ENCODE measurements at places on chromosomes 3 and 15.
A peak's percentile ranks its signal among the peaks of the same experiment; 100 is the strongest.

- no peak for DNase-seq
Measured at GRCh38 chr3:34178415-34178814, 380.0 kb downstream of the PDCD6IP start.

- no peak for DNase-seq
Measured at GRCh38 chr3:61507946-61508345, 53.4 kb upstream of the PTPRG start.

DNA sequence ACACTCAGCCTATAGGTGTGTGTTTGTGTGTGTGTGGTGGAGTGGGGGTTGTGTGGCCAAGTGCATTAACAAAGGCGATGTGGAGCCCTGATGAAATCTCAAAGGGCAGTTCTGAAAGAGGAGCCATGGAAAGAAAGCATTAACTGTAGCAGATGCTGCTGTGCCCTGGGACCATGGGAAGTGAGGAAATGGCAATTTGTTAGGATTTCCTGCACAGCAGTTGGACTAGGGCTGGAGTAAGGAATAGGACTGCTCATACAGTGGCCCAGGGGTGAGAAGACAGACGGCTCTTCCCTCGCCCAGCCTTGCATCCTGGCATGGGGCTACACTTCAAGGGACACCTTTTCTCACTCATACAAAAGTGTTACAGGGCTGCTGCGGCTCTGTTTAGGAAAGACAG is 12.3 kb upstream of the ZBTB38 start:
- no peak for DNase-seq

- no peak for DNase-seq
Measured at GRCh38 chr15:93570527-93570926, 481.5 kb upstream of the RGMA start.

DNA sequence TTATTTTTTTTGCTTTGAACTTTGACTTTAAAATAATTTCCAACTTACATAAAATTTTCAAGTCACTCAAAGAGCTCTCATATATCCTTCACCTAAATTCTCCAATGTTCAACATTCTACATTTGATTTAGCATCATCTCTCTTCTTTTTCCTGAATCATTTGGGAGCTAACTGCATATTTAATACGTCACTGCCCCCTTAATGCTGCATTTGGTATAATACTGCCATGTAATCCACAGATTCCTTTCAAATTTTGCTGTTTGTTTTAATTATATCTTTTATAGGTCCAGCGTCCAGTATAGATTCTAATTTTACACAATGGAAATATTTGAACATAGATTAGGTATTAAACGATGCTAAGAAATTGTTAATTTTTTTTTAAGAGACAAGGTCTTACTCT is 2.3 kb upstream of the EIF2AK4 start:
- no peak for DNase-seq

DNA sequence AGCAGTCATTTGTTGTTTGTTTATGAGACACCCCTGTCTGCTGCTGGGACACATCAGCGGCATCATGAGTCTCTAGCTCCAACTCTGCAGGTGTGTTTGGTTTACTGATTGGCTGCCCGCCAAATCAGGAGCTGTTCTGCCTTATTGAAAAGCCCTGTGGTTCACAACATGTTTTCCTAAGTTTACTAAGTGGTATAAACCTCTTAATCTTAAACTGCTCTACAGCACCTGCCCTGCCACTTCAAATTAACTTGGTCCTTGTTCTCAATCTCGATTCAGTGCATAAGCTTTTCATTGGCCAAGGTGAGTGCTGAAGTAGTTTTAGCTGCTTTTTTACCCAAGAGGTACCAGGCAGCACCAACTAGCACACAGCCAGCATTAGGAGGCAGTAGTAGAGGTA is 77.8 kb upstream of the WDR72 start:
- no peak for DNase-seq

- no peak for DNase-seq
Measured at GRCh38 chr3:195583831-195584542, at the start of gene APOD. APOD (minus strand) TSS chr3:195583940; CDS start chr3:195579461, 4,479 bp downstream.

- no peak for DNase-seq
Measured at GRCh38 chr15:51448622-51449399, 107.4 kb downstream of the GLDN start.

DNA sequence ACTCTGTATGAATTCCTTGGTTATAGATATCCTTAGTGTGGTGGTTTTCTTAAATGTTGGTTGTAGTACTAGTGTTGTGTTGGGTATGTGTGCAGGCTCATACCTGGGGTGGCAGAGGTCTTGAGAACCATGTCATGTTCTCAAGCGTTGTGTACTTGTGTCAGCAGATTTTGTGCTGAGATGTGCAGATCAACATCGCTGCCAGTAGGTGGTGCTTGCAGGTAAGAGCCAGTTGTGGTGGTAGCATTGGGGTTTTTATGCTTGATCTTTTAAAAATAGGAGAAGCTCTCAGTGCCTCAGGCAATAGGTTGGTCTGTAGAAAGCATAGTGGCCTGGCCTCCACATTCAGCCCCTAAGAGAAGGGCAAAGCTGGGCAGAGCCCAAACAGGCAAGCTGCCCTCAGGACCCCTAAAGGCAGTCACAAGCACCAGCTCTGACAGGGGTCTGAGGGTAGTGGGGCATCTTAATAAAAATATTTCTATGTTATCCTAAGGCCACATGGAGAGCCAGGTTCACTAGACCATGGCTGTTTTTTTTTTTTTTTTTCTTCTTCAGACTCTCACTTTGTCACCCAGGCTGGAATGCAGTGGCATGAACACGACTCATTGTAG is 164.0 kb downstream of the IL20RB start:
- no peak for DNase-seq

DNA sequence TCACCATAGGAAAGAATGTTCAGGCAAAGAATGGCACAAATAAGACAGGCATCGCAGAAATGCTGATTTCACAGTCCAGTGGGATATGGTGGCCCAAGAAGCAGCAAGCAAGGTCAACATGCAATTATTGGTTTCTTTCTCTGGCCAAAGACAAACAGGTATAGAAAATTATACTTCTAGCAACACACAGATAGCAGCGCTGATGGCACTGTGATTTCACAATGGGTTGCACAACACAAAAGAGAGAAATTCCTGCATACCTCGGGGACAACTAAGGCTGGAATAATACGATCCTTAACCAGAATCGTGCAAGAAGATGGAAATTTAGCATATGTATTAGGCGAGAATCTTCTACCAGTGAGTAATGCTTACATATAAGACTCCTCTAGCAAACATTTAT is 76.3 kb upstream of the NR2F2 start:
- DNase-seq: no peak

DNA sequence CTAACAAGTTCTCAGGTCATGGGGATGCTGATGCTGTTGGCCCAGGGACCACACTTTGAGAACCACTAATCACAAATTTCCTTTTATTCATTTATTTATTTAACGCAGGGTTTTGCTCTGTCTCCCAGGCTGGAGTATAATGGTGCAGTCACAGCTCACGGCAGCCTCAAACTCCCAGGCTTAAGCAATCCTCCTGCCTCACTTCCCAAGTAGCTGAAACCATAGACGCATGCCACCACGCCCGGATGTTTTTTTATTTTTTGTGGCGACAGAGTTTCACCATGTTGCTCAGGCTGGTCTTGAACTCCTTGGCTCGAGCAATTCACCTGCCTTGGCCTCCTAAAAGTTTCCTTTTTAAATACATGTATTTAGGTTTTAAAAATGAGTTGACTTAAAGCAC is 20.7 kb upstream of the ISLR2 start:
- DNase-seq: no peak

GRCh38 chr3:128374746-128375445 is 91.8 kb downstream of the DNAJB8 start:
- no peak for DNase-seq

GRCh38 chr3:133890972-133891644 is 4.6 kb downstream of the RAB6B start:
- DNase-seq: no peak

- peak; percentile 90 for DNase-seq
Measured at GRCh38 chr15:84633311-84634227, 20.5 kb downstream of the WDR73 start.

DNA sequence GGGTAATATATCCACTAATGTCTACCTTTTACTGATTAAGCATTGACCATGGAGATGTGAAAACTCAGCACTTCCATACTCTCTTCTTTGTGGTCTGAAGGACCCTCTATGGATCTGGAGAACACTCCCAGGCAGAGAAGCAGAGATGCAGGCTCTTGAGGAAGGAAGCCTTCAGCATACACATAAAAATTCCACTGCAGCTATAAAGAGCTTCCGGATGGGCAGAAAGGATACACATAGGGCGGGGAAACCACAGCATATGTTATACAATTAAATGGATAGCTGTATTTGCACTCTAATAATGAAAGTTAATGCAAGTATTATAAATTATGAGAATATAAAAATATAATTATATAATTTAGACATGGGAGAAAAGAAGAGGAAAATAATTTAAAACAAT is 1258.2 kb upstream of the ALCAM start:
- no peak for DNase-seq

- DNase-seq: no peak
Measured at GRCh38 chr15:38557921-38558320, 6.7 kb downstream of the RASGRP1 start.

- DNase-seq: no peak
Measured at GRCh38 chr3:155391104-155391503, 97.6 kb upstream of the STRIT1 start.

GRCh38 chr3:174821477-174821876 is 37.7 kb upstream of the NAALADL2 start:
- no peak for DNase-seq

DNA sequence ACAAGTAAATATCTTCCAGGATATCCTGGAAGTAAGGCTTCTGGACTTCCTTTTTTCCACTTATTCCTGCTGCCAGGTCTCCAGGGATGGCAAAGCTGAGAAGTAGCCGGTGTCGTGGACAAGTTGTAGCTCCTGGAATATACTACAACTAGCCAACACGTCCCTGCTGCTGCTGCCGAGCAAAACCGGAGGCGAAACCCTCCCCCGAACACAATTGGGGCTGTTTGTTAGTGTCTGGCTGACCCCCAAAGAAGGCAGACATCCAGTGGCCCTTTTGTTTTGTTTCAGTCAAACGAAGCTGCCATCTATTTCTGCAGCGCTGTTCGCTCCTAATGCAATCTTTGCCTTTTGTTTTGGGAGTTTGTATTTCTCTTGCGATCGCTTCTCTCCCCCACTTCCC is 45.3 kb upstream of the EIF5A2 start:
- DNase-seq: no peak

GRCh38 chr3:55902221-55902900 is 415.3 kb upstream of the WNT5A start:
- no peak for DNase-seq

DNA sequence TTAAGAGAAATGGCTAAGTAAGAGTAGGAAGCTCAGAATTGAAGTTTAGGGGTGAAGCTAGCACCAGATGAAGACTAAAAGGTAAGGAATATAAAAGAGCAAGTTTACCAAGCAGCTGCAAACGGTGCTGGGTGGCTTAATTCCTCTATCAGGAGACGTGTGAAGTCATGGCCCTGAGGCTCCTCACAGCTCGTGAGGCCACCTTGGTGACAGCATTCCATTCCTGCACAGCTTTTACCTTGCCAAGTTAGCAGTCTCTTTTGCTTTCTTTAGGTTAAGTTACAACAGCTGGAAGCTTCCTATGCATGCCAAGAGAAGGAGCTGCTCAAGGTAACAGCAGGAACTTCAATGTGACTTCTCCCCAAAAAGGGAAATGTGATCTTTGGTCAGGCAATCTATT is 6.4 kb downstream of the TMCO5A start:
- DNase-seq: no peak

DNA sequence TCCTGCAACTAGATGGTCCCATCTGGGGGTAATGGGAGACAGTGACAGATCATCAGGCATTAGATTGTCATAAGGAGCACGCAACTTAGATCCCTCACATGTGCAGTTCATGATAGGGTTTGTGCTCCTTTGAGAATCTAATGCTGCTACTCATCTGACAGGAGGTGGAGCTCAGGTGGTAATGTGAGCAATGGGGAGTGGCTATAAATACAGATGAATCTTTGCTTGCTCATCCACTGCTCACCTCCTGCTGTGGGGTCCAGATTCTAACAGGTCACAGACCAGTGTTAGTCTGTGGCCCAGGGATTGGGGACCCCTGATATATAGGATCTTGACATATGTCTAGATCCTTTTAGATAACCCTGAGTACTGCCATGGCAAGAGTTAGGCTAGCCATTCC is 52.7 kb downstream of the RASGRF1 start:
- no peak for DNase-seq

- DNase-seq: peak; percentile 57
Measured at GRCh38 chr3:99396651-99397275, 241.6 kb upstream of the COL8A1 start.

GRCh38 chr3:65677486-65678010 is 361.2 kb downstream of the MAGI1 start:
- DNase-seq: no peak

- no peak for DNase-seq
Measured at GRCh38 chr3:184654375-184654774, 57.5 kb downstream of the MAGEF1 start.

DNA sequence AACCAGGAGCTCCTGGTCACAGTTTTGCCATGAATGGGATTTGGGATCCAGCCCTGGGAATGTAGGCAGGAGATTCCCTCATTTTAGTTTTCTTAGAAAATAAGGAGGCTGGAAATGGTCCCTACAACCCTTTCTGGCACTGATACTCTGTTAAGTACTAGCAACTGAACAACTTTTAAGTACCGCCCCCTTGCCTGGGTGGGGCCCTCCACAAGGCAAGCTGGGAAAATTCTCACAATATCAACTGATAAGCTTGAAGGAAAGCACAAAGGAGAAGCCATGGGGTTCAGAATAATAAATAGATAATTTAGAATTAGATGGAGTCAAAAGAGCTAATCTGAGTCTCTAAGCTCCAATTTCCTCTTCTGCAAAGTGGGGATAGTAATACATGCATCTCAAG is 4.2 kb upstream of the DGKG start:
- no peak for DNase-seq

DNA sequence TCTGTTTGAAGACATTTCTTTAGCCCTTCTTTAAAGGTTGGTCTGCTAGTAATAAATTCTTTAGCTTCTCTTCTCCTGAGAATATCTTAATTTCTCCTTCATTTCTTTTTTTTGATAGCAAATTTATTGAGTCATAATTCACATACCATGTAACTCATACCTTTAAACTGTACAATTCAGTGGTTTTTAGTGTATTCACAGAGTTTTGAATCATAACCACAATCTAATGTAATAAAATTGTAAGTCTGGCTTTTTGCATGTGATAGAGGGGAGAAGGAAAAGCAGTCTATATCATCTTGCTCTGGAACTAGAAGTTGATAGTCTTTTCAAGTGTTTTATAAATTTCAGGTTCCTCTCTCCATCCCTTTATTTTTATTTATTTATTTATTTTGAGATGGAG is 81.3 kb downstream of the APBA2 start:
- peak; percentile 39 for DNase-seq

DNA sequence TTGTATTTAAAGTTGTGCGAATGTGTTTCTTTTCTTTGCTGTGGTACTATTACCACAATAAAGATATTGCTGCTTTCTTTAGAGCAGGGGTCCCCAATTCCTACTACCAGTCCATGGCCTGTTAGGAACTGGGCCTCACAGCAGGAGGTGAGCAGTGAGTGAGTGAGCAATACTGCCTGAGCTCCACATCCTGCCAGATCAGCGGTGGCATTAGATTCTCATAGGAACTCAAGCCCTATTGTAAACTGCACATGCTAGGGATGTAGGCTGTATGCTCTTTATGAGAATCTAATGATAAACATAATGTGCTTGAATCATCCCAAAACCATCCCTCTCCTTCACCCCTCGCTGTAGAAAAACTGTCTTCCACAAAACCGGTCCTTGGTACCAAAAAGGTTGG is 41.6 kb downstream of the DMXL2 start:
- no peak for DNase-seq

GRCh38 chr3:142844339-142844977 is 44.4 kb downstream of the PCOLCE2 start:
- peak; percentile 69 for DNase-seq
